Naive thymus-derived CD8-positive, alpha-beta T cell (primary cell): ENCODE measurements at places on chromosomes 12 and 14.

DNA sequence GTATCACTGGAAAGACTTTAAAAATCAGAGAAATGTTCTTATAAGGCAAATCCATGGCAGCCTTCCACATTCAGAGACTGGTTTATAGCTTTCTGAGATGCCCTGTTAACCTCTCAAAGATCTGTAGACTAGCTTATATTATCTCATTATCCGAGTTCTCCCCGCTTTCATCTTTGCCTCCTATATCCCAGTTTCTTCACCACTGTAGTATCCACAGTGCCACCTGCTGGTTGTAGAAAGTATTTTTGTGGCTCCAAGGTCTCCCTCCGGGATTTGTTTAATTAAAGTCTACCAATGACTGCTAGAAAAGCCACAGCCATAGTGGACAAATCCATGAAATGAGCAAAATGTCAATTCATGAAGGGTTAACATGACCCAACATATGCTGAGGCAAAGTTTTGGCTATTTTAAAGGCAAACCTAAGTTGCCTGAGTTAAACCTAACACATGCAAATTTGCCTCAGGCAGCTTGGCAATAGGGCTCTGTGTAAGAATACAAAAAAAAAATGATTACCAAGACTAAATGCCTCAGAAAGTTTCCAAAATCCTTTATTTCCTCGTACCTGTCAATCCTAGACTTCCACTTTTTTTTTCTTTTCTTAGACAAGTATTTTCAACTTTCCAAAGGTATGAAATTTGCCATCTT is 218.8 kb upstream of the BMP4 start:
- DNase-seq, result peak; percentile 6

- DNase-seq, result peak; percentile 85
Measured at GRCh38 chr12:130826151-130826801, 12.8 kb downstream of the STX2 start.

- DNase-seq, result no peak
Measured at GRCh38 chr12:94561943-94562411, 88.4 kb downstream of the TMCC3 start.

DNA sequence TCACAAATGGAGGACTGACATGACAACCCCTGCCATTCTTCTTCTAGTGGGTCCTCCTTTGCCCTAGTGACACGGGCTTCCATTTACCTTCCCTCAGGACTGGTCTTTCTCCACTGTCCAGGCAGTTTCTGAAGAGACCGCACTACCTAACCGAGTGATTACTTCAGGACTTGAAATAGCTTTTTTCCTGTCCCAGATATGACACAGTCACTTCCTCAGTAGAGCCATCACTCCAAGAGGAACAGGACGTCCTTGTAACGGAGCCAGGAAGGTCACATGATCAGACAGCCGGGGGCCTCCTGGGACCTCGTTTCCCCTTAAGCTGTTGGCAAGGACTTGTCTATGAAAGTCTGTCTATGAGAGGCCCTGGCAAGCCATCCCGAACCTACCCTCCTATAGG is 62.3 kb downstream of the FOS start:
- DNase-seq, result no peak

DNA sequence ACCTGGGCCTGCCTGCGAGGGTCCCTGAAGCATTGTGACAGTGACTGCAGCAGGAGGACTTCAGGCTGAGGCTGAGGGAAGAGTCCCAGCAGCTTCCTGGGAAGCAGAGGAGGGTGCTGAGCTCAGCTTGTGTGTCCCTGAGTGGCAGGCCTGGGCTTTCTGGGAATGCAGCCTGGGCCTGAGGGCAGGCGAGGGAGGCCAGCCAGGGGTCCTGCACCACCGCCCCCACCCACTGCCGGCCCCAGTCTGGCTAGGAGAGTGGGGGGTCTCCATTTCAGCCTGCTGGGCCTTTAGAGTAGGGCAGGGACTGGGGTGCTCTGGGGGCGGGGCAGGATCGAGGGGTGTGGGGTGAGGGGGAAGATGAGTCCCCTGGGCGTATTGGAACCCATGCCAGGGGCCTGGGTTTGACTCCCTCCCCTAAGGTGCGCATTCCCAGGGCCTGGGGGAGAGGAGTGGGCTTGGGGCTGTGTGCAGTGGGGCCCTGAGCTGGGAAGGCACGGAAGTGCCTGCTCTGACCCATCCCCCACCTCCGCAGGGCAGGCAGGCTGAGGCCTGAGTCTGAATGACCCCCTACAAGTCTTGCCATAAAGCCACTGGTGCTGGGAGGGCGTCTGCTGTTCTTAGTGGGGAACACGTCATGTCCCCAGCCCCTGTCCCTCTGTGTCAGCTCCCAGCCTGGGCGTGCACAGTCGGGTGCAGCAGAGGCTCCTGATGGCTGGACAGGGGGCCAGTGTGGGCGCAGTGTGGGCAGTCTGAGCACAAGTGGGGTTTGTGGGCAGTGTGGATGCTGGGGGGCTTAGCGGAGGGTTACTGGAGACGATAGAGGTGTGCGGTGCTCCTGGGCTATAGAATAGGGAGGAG is 46.4 kb downstream of the KRT80 start:
- DNase-seq, result no peak

DNA sequence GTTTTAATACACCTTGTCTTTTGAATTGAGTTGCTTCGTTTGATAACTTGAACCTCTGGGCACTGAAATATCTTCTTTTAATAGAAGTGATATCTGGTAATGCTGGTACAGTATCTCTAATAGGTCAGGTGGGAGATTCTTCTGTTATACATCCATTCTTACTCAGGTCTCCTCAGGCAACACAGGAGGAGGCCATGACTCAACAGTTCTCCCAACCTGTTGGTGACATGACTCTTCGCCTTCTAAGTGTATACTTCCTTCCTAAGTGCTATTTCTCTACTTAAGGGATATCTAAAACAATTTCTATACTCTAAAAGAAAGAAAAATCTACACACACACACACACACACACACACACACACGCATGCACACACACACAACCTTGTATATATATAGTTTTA is 509.1 kb downstream of the PCNX1 start:
- DNase-seq, result no peak

- no peak for DNase-seq
Measured at GRCh38 chr12:99261256-99261655, 386.3 kb upstream of the GARIN6 start.

DNA sequence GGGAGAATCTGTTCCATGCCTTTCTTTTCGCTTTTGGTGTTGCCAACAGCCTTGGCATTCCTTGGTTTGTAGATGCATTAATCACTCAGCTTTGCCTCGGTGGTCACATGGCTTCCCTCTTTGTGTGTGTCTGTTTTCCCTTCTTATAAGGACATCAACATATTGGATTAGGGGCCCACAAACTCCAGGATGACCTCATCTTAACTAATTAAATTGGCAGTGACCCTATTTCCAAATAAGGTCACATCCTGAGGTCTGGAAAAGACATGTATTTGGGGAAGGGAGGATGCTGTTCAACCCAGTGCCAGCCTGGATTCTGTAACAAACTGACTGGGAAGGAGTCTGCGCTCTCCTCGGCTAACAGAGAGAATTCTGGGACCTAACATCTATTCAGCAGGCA is 365.7 kb upstream of the FKBP4 start:
- no peak for DNase-seq

DNA sequence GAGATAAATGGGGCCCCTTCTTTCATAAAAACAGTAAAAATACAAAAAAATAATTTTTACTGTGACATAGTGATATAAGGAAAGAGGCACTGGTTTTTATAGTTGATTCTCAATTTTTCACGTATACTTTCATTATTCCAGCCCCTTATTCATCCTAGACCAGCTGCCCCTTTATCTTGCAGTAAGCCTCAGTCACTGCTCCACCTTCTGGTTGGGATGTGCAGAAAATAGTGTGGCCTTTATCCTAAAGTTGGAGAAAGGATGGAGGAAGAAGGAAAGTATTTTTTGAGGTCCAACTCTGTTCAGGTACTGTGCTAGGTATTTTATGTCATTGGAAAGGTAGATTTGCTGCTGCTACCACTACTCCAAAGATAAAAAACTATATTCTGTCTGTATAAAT is 172.7 kb downstream of the ANO6 start:
- DNase-seq, result no peak

DNA sequence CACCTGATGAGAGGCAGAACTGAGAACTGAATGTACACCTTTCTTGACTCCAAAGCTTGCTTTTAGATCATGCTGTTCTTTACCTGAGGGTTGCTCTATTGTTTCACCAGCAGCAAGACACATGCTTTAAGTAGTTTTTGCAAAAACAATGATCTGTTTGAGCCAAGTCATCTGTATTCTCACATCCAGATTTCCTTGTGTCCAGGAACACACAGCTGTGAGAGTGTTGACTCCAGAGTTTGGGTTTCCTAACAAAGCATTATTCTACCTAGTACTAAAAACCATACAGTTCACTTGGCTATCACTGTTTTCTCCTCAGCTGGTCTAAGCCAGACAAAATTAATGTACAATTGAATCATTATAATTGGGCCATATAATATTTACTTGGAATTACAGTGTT is 120.4 kb downstream of the STAB2 start:
- no peak for DNase-seq

DNA sequence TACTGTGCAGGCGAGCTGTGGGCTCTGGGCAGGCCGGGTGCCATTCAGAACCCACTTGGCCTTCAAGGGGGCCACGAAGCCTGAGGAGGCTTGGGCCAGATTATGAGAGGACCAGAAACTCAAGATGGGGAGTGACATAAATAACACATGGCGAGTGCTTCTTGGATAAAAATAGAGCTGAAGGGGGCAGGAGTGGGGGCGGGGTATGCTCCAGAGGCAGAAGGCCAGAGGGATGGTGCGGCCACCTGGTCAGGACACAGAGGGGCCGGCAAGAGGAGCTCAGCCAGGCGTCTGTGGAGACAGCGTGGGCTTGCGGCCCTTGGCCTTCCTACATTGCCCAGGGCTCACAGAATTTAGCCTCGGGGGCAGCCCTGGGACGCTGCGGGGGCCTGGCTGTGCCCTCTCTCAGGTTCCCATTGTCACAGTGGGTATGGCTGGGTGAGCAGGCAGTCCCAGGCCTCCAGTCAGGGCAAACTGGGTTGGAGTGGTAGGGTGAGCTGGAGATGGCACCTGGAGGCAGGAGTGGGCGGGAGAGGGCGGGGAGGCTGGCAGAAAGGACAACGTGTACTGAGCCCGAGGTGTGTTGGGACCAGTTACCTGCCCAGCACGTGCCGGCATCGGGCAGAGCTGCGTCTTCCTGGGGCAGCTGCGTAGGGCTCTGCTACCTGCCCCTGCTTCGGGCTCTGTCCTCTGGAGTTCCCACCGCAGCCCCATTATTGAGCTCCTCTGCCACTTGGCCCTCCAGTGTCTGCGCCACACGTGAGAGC is 7.4 kb upstream of the SLC25A29 start:
- DNase-seq, result no peak

DNA sequence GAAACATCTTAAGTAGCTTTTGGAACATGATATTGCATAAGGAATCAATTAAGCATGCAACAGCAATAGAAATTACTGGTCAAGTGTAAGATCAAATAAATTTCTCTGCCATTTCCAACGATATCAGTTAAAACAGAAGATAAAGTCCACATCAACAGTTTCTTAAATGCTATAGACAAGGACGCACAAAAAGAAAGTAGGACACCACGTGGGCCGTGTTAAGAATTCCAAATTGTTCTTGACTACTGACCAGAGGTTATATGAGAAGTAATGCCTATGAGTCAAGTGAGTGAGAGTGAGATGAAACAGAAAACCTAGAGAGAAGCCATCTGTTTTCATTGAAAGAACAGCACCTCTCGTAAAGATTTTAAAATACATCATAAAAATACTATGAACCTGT is 318.2 kb downstream of the TMEM117 start:
- DNase-seq, result no peak

GRCh38 chr12:5180496-5180895 is 136.8 kb downstream of the KCNA5 start:
- DNase-seq, result no peak

DNA sequence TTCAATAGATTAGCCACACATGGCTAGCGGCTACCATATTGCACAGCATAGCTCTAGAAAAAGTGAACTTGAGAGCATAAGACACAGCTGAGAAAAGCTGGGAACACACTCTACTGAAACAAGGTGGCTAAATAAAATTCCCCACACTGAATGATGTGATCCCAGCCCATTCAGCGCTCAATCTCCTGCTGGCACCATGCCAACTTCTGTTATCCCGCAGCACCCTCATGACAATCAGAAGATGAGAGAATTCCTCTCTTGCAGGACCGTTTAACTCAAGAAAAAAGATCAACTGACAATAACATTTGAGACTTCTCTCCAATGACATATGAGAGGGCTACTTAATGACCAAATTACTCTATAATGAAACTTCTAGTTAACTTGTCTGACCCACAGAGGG is 115.4 kb downstream of the ADAMTS20 start:
- no peak for DNase-seq

DNA sequence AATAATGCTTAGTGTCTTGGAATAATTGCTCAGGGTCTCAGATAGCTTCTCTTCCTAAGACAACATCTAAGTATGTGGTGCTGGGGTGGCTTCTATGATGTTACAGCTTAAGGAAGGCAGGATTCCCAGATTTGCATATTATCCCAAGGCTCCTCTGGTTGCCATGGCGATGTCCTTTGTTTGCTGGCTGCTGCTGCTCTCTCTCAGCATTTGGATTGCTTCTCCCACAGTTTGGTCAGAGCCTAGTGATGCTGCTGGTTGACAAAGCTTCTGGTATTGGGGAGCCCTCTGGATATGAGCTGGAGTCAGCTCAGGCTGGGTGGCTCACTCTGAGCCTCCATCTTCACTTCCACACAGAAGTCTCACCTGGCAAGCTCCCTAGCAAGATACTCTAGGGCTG is 56.4 kb upstream of the FBXO33 start:
- no peak for DNase-seq

- DNase-seq, result peak; percentile 43
Measured at GRCh38 chr12:43776498-43776897, 17.7 kb downstream of the IRAK4 start.

GRCh38 chr12:98053202-98053601 is 462.2 kb upstream of the TMPO start:
- DNase-seq, result no peak

- DNase-seq, result no peak
Measured at GRCh38 chr12:24770821-24771220, 178.1 kb downstream of the BCAT1 start.

DNA sequence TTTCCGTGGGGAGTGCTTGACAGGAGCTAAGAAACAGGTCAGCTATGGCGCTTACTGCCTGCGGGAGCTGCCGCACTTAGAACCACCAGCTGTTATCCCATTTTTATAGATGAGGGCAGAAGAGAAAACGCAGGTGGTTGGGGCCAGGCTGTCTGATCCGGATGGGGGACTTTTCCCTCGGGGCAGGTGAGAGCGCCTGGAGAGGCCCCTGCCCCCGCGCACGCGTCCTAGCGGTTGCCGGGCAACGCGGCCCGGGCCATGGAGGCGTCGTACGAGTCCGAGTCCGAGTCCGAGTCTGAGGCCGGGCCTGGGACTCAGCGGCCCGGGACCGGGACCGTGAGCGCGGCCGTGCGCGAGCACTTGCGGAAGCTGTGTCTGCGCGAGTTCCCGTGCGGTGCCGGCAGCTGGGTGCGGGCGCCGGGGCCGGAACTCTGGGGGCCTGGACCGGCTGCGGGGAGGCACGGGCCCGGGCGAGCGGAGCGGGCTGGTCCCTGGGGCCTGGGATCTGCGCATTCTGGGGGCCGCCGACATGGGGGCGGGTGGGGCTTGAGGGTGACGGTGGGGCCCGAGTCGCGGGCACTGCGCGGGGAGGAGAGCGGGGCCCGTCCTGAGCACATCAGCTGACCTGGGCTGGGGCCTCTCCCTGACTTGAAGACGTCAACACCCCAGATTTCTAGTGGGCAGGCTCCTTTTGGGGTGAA is at the start of gene LRRC43:
Gene LRRC43, plus strand, starts transcription at position 237 of the 701 bp plus-strand sequence. Its CDS starts 22 bp downstream, at position 259.
- peak; percentile 46 for DNase-seq
